ENCODE measurements at places on chromosomes 11 and 22.

- DNase-seq, result no peak
Observed at GRCh38 chr11:95577716-95578460, 211.7 kb downstream of the FAM76B start.

DNA sequence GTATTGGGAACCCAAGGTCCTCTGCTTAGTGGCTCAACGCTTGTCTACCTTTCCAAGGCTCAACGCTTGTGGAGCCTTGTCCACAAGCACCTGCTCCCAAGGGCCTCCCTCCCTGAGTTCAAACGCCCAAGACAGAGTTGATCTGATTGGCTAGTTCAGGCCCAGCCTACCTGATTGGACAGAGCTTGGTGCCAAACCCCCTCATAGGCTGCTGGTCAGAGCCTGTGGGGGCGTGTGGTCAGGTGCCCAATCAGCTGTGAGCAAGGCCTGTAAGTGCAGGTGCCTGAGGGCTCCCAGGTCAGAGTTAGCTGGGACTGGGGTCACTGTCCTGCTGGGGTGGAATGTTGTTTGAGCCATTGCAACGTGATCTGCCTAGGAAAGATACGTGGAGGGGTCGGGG, 16.9 kb upstream of the TMPRSS6 start:
- DNase-seq, result no peak

- no peak for DNase-seq
Observed at GRCh38 chr22:36027579-36027934, 1.1 kb downstream of the RBFOX2 start.

- DNase-seq, result no peak
Observed at GRCh38 chr11:1743585-1744136, 6.7 kb downstream of the IFITM10 start.

- no peak for DNase-seq
Observed at GRCh38 chr11:11173316-11174025, 179.6 kb downstream of the CSNK2A3 start.

- no peak for DNase-seq
Observed at GRCh38 chr11:6319001-6319703, 1.1 kb downstream of the CAVIN3 start.
